ENCODE measurements at places on chromosomes 12 and 14.
A peak's percentile ranks its signal among the peaks of the same experiment; 100 is the strongest.

- H3K36me3 ChIP-seq: no peaks in the 10 kb centered on the region
- H3K27ac ChIP-seq: no peak overlapping the region
- H3K27me3 ChIP-seq: no peaks in the 10 kb centered on the region
- H3K4me3 ChIP-seq: no peak overlapping the region
Measured at GRCh38 chr12:26028953-26029735, 70.7 kb downstream of the RASSF8 start.

GRCh38 chr14:69475194-69475818 lies 9.2 kb upstream of the PLEKHD1 start:
- no peak for DNase-seq
- no peak overlapping the region for H3K4me3 ChIP-seq
- H3K27ac ChIP-seq: no peak overlapping the region
- no peaks in the 10 kb centered on the region for H3K27me3 ChIP-seq
- no peaks in the 10 kb centered on the region for H3K36me3 ChIP-seq

DNA sequence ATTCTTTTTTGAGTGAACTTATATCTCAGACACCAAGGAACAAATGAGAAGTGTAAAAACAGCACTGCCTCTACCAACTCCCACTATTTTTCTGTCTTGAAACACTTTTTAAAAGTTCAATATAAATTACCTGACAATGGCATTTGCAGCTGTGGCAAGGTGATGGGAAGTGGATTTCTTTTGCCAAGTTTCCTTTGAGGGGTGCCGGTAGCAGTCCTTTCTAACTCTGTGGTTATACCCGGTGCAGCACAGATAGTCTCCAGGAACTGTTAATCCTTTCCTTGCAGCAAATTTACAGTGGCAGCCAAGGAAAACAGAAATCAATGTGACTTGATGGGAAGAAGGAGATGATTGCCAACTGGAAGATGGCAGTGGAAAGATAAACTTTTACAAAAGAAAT lies 243.7 kb downstream of the BCAT1 start:
- H3K27me3 ChIP-seq: no peaks in the 10 kb centered on the region
- no peak overlapping the region for H3K4me3 ChIP-seq
- no peaks in the 10 kb centered on the region for H3K4me1 ChIP-seq
- H3K27ac ChIP-seq: no peak overlapping the region

- no peaks in the 10 kb centered on the region for H3K27me3 ChIP-seq
- no peak overlapping the region for H3K27ac ChIP-seq
- DNase-seq: no peak
- no peaks in the 10 kb centered on the region for H3K4me1 ChIP-seq
Measured at GRCh38 chr12:85829391-85829790, 6.8 kb downstream of the RASSF9 start.

GRCh38 chr14:55077170-55078151 lies 26.0 kb downstream of the MAPK1IP1L start:
- H3K27ac ChIP-seq: peak overlapping the region; percentile 40
- H3K4me3 ChIP-seq: no peak overlapping the region
- H3K36me3 ChIP-seq: no peaks in the 10 kb centered on the region
- DNase-seq: peak; percentile 62
- no peaks in the 10 kb centered on the region for H3K27me3 ChIP-seq

GRCh38 chr14:101001311-101002069 lies 98.0 kb upstream of the RTL1 start:
- H3K27me3 ChIP-seq: no peaks in the 10 kb centered on the region
- no peak for DNase-seq
- no peak overlapping the region for H3K27ac ChIP-seq
- H3K4me1 ChIP-seq: no peaks in the 10 kb centered on the region

DNA sequence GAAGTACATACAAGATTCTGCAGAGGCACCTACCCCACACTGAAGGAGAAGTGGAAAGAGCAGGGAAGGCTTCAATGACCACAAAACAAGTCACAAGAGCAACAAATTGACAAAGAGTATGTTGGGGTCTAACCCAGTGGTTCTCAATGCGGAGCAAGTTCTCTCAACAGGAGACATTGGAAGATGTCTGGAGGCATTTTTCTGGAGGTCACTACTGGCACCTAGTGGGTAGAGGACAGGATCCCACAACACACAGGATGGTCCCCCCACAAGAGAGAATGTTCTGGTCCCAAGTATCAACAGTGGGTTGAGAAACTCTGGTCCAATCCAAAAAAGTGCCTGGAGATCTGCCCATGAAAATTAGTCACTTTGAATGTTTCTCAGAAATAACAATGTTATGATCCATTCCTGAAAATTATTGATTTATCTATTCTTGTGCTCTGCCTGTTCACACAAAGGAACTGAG lies 3.4 kb downstream of the SSH1 start:
- H3K27ac ChIP-seq: peak overlapping the region; percentile 63
- H3K36me3 ChIP-seq: no peaks in the 10 kb centered on the region
- DNase-seq: no peak
- H3K4me1 ChIP-seq: no peaks in the 10 kb centered on the region
